Suppressor macrophage treated with lipopolysaccharide for 4 hours (primary cell): ENCODE measurements at places on chromosomes 6 and 20.

DNA sequence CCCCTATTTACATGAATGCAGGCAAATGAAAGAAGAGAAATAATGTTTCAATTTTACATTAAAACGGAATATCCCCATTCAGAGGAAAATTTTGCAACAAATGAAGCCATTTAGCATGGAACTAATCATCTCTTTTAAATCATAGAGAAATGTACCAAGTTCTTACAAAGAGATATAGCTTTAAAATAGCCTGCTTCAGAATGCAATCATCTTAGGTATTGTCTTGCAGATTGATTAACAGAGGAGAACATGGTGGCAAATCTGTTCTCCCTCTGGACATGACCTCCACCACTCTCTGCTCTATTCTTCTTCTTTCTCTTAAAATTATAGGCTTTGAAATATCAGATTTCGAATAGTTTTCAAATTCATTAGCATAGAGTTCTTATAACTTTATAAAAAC, 155.7 kb upstream of the DTNBP1 start:
- DNase-seq = no peak

GRCh38 chr6:35359744-35360348, 17.5 kb downstream of the PPARD start:
- no peak for DNase-seq

DNA sequence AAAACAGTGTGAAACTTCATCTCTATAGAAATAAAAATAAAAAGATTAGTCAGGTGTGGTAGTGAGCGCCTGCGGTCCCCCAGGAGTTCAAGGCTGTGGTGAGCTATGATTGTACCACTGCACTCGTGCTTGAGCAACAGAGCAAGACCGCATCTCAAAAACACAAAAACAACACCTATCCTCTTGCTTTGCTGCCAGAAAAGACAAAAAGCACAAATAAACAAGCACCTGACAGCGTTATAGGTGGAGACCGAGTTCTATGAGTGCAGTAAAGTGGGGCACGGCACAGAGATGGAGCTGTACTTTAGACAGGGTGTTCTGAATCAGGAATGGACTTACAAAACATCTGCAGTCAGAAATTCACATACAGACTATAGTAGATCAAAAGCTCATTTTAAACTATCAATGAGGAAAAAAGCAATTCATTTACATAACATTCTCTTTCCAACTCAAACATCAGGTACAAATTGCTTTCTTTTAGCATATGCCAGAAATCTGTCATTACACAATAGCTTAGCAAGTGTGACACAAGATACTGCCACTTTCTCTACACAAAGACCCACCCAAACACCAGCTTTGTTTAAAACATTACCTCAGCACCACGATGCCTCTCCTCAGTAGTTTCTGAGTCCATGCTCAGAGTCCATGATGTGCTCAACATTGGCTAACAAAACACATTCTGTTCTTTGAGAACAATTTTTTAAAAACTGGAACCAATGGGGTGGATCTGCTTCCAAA, 10.1 kb downstream of the EZR start:
- peak; percentile 22 for DNase-seq

DNA sequence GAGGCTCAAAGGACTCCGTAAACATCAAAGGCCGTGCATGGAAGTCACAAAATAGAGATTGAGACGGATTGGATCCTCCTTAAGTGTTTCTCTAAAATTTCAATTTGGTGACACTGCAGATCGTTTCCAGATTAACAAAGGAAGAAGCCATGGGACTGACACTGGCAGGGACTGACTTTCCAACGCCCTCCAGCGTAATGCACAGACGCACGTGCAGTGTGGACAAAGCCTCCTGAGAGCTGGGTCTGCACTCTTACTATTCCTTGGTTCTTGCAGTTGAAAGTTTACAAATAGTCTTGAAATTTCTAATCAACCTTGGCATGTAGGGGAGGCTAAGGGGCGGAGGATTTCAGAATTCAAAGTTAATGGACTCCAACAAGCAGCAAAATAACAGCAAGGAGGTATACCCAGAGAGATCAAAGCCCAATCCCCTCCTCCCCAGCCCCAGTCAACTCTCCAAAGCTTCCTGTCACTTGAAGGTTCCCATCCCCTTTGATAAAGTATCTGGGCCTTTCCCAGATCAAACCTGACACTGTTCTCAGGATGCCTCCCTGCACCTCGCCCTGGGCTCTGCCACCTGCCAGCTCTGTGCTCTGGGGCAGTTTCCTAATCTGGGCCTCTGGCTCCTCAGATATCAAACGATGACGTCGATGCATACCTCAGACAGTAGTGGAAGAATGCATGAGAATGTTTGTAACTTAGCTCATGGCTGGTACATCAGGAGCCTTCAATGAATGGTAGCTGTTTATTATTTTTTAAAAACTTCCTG, 106.5 kb upstream of the TRAF3IP2 start:
- no peak for DNase-seq

- no peak for DNase-seq
Observed at GRCh38 chr6:30152016-30152673, 8.9 kb downstream of the TRIM10 start.

DNA sequence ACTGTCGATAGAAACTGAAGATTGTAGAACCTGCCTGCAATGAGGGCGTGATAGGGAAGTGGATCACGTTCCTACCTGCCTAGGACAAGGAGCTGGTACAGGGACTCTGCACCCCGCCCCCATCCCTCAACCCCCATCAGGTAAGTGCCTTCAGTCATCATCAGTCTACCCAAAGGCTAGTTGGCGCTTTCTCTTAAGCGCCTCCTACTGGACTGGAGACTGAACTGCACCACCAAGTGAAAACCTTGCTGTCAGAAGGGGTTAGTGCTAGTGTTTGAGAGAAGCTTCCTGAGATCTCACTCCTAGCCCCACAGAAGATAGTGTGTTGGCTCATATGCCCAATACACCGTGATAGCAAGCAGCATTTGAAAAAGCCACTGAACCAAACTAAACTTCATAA, 706.5 kb upstream of the MAN1A1 start:
- peak; percentile 14 for DNase-seq
